Inflammatory macrophage treated with lipopolysaccharide for 4 hours (primary cell): ENCODE measurements at places on chromosomes 7 and 10.
A peak's percentile ranks its signal among the peaks of the same experiment; 100 is the strongest.

- DNase-seq = no peak
Measured at GRCh38 chr10:62062028-62062427, 160.5 kb downstream of the ARID5B start.

- DNase-seq = no peak
Measured at GRCh38 chr7:6286486-6286885, 14.1 kb upstream of the CYTH3 start.

GRCh38 chr7:2044311-2044882, 188.3 kb downstream of the MAD1L1 start:
- no peak for DNase-seq

GRCh38 chr10:121593281-121594075, 4.8 kb downstream of the FGFR2 start:
- no peak for DNase-seq

- DNase-seq = no peak
Measured at GRCh38 chr10:94366382-94366781, 3.6 kb upstream of the NOC3L start.

DNA sequence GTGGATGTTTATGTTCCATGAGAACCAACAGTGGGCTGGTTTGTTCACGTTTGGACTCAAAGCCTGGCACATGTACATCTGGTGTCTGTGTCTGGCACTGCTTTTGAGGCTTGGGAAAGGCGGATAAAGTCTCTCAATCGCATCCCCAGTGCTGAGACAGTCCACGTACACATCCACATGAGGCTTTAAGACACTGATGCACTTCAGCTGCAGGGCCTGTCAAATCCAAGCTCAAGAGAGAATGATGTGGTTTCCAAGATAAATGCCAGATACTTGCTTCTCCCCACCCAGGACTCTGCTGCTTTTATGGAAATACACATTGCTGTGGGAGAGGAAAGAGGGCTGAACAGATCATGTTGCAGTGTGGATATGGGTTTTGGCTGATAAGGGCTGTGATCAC, 178.4 kb downstream of the ADARB2 start:
- DNase-seq = no peak

- no peak for DNase-seq
Measured at GRCh38 chr7:6502886-6503285, 48.4 kb downstream of the GRID2IP start.

- DNase-seq = peak; percentile 25
Measured at GRCh38 chr7:82740246-82740848, 296.8 kb upstream of the CACNA2D1 start.

DNA sequence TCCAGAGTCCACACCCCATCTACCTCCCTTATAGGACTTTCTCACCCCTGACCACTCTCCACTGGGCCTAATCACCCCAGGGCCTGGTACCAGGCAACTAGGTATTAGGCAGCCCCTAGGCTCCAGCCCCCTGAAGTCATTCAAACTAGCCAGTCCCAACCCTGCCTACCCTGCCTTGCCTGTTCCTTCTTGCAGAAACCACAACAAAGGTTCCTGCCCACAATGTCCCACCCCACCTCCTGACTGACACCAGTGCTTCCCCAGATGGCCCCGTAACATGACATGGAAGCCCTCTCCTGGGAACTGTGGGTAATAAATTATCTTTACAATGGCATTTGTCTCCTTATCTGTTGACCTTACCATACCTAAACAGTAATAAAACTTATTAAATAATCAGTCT, 100.6 kb upstream of the PDE1C start:
- no peak for DNase-seq

- no peak for DNase-seq
Measured at GRCh38 chr7:92557808-92558362, 29.3 kb downstream of the RBM48 start.
